ENCODE measurements at places on chromosomes 16 and 17. TPM values are rescaled to one million over a fixed set of nuclear protein-coding genes. Genes with fewer than 3 reads are reported as not detected.

Gene ASPHD1
- total RNA-seq = 14.2 TPM

Gene SLC5A2
- total RNA-seq = not detected

Gene CAVIN1
- total RNA-seq = 184 TPM

Gene BAIAP3
- 3.9 TPM for total RNA-seq

Gene KCNG4
- total RNA-seq = not detected

Gene WFIKKN1
- total RNA-seq = 0.07 TPM

Gene ITGA2B
- 0.14 TPM for total RNA-seq

Gene CACNG1
- not detected for total RNA-seq

Gene ETV4
- 63.9 TPM for total RNA-seq

Gene POLR2A
- 30.5 TPM for total RNA-seq

Gene COL1A1
- total RNA-seq = 13.9 TPM

Gene CCL14
- not detected for total RNA-seq

Gene NOTUM
- total RNA-seq = not detected

Gene ACLY
- 311 TPM for total RNA-seq

Gene KIF19
- total RNA-seq = not detected

Gene CBX2
- total RNA-seq = 11.1 TPM

Gene KCTD19
- 0.35 TPM for total RNA-seq

Gene HSD17B1
- total RNA-seq = 0.75 TPM

Gene SLC16A11
- not detected for total RNA-seq

Gene PTX4
- not detected for total RNA-seq

Gene C17orf50
- total RNA-seq = not detected

Gene GAST
- not detected for total RNA-seq

Gene GPR142
- not detected for total RNA-seq

Gene SCIMP
- total RNA-seq = not detected

Gene HASPIN
- total RNA-seq = 12.3 TPM

Gene TMEM114
- total RNA-seq = not detected

Gene ASB16
- not detected for total RNA-seq

Gene FBXL19
- total RNA-seq = 65.3 TPM

Gene MRPS7
- total RNA-seq = 95.6 TPM

Gene MPO
- total RNA-seq = not detected

Gene KARS1
- total RNA-seq = 180 TPM

Gene PIMREG
- total RNA-seq = 74.3 TPM

Gene FADS6
- not detected for total RNA-seq

Gene ARMC5
- total RNA-seq = 9.2 TPM

Gene ITGAD
- total RNA-seq = not detected

Gene GAS7
- total RNA-seq = 0.58 TPM

Gene DNAI2
- total RNA-seq = not detected
